ENCODE measurements at places on chromosomes 1 and 21. TPM values are rescaled to one million over a fixed set of nuclear protein-coding genes. Genes with fewer than 3 reads are reported as not detected.

CNR2 gene
- total RNA-seq, result not detected

SV2A gene
- total RNA-seq, result 20.5 TPM

TBX19 gene
- 0.54 TPM for total RNA-seq

DNA sequence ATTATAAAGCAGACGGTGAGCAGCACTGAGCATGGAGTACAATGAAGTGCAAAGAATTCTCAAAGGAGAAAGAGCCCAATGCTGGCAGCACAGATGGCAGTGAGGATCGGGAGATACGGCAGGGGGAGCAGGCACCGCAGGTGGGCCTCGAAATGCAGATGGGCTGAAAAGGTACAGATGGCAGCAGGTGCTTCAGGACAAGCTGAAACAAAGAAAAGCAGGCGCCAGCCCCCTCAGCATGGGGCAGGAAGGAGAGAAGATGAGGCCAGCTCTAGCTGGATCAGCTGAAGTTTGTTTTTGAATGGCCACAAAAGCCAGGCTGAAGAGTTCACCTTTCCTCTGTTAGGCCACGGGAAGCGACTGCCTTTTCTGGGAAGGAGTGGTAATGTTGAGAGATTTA lies 7.7 kb downstream of the CFAP298 start:
- no peak for DNase-seq

CYP2J2 gene
- total RNA-seq, result 3.2 TPM

- no peak for DNase-seq
Measured at GRCh38 chr1:28132171-28133167, 44.0 kb downstream of the PTAFR start.

GRCh38 chr21:33071770-33072306 lies 1.9 kb downstream of the OLIG1 start:
- DNase-seq, result peak; percentile 37

- DNase-seq, result peak; percentile 58
Measured at GRCh38 chr1:232578651-232579195, 51.2 kb downstream of the SIPA1L2 start.

- DNase-seq, result no peak
Measured at GRCh38 chr1:36134031-36134430, 9.0 kb upstream of the COL8A2 start.

DNA sequence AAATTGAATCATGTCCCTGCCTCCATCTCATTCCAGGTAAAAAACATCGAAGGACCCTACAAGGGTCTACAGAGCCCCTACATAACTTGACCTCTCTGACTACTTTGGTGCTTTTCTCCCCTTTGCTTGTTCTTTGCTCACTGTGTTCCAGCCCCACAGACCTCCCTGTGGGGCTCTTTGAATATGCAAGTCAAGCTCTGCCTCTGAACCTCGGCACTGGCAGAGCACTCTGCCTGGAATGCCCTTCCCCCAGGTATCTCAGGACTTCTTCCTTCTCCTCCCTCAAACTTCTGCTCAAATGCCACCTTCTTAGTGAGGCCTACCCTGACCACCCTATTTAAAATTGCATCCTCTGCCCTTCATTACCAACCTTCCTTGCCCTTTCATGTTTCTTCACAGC lies 87.8 kb upstream of the CD34 start:
- DNase-seq, result no peak

DNA sequence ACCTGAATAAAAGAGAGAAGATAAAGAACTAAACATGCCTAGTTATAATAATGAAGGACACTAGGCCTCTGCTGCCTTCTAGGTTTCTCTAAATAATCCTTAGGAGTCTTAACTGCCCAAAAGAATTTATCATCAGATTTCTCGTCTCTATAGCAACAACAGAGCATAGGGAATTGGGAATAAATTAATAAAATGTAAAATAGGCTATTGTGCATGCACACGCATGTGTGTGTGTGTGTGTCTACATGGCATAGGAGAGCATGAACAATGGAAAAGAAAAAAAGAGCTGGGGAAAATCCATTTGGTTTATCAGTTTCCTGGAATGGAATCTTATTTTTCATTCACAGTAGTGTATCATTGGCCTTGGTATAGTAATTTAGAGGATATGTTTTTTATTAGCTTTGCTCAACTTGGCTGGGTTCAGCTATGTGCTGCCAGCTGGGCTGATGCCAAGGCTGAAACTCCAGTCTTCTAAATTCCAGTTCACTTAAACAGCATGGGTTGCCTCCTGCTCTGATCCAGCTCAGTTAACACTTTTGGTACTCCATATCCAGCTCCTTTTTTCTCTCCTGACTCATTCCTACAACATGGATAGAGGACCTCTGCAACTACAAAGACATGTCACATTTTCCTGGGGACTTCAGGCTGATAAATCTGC lies 80.6 kb upstream of the SLFNL1 start:
- DNase-seq, result peak; percentile 89

LCE2A gene
- total RNA-seq, result not detected

DNA sequence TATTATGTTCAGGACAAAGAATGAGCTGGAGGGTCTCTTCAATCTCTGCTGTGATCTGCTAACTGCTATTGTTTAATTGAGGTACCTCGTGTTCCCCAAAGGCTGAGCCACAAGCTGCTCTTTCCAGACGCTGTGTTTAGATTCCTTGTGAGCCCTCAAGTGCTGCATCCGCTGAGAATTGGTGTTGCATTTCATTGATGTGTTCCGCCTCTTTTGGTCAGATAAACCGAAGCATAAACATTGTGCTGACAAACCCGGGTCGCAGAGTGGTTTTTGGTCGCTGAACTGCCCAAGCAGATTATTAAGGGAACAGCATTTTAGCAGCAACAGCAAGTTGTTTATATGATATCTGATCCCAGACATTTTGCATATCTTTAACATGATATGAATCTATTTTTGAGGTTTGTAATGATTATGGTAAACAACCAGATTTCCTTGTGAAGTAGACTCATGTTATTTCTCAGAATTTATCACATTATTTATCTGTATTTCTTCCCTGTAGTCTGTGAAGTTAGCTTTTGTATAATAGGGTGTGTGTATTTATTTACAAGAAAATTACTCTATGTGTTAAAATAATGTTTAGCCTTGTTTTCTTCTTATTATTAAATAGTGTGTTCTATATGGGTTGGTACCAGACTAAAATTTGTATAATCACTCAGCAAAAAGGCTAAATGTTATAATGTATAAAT lies 217.2 kb upstream of the C1orf105 start:
- peak; percentile 42 for DNase-seq

DNA sequence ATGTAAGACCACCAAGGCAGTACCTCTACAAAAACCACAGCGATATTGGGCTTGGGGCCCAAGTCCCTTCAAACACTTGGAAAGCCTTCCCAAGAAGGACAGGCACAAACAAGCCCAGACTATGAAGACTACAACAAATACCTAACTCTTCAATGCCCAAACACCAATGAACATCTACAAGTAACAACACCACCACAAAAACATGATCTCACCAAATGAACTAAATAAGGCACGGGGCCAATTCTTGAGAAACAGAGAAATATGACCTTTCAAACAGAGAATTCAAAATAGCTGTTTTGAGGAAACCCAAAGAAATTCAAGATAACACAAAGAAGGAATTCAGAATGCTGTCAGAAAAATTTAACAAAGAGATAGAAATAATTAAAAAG lies 86.8 kb downstream of the COL24A1 start:
- DNase-seq, result peak; percentile 16

ATP1B1 gene
- total RNA-seq, result 68.2 TPM

GNAT2 gene
- total RNA-seq, result not detected

DNA sequence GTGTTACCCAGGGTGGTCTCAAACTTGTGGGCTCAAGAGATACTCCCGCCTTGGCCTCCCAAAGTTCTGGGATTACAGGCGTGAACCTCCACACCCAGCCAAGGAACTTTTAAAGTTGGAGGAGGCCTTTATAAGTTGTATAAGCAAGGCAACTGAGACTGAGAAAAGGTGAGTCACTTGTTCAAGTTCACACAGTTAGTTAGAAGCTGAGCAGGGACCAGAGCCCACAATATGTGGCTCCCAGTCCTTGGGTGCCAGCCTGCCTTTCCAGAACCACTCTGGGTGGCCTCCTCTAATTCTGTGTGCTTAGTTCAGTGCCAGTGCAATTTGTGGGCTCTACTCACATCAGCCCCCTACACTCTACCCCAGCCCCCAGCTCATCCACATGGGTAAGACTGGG lies 3.7 kb downstream of the RAB25 start:
- DNase-seq, result no peak

- DNase-seq, result no peak
Measured at GRCh38 chr21:41633627-41634026, 125.7 kb upstream of the TMPRSS2 start.

Data from M059J (cell line).